Osteocyte (in vitro differentiated cells): ENCODE measurements at places on chromosomes 5 and 9. TPM values are rescaled to one million over a fixed set of nuclear protein-coding genes. Genes with fewer than 3 reads are reported as not detected.

Gene CARTPT
- not detected in 2 replicates for total RNA-seq

Gene ACER2
- 0.52 and 0.70 TPM in 2 replicates for total RNA-seq

Gene ABO
- not detected in 2 replicates for total RNA-seq

- H3K4me1 ChIP-seq: no peaks in the 10 kb centered on the region
- no peak overlapping the region for H3K27ac ChIP-seq
- H3K27me3 ChIP-seq: peaks cover 2% of the 10 kb centered on the region
- no peak for DNase-seq
Observed at GRCh38 chr9:10052181-10052580, 560.6 kb downstream of the PTPRD start.

GRCh38 chr9:4175846-4176245, 124.0 kb downstream of the GLIS3 start:
- H3K36me3 ChIP-seq: no peaks in the 10 kb centered on the region
- H3K4me1 ChIP-seq: peaks cover 14% of the 10 kb centered on the region
- no peaks in the 10 kb centered on the region for H3K27me3 ChIP-seq
- H3K4me3 ChIP-seq: no peak overlapping the region
